ENCODE measurements at places on chromosomes 5 and 9.

DNA sequence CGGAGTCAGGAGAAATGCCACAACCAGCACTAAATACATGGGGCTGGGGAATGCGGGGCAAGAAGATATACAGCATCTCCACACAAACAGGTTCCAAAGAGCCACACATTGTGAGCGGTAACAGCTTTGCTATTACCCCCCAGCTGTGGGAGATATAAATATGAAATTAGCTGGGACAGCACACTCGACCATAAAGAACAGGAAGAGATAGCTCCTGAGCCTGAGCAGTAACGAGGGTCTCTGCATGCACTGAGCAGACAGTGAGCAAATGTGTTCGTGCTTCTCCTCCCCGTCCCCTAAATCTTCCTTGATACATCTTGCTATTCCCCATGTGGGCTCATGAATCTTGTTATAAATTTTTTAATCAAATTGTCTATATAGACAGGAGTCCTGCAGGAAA is 53.1 kb downstream of the ADAMTS2 start:
- no peak for DNase-seq

GRCh38 chr5:164672931-164673694 is 1167.7 kb downstream of the MAT2B start:
- DNase-seq: no peak

DNA sequence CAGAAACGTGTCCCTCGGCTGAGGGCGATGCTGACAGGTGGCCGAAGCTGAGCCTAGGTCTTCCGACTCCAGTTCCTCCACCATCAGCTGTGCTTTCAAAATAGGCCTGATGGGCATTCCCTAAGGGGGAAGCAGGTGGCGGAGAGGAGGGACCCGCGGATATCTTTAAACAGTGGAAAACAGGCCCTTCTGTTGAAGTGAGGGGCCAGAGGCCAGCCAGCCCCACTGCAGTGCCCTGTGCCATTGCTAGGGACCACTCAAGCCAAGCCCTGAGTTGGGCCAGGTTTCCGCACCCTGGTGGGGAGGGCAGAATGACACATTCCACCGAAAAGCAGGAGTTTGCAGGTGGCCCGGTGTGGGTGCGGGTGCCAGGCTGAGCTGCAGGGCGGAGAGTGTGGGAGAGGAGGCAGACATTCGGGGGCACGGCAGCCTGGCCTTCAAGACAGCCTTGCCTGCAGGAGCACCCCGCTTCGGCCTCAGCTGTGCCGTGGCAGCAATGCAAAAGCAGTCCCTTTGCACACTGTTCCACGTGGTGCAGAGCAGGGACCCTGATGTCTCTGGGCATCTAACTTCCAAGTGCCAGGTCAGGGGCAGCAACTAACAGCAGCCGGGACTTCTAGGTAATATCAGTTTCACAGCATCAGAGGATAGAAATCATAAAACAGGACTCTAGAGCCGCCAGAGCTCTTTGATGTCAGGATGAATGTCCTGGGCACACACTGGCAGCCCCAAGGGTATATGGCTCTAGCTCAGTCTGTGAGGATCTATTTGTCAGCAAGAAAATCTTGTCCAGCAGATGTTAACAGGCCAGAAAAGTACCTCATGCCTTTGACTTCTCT is 17.2 kb downstream of the HNRNPH1 start:
- no peak for DNase-seq

- DNase-seq: peak; percentile 74
Observed at GRCh38 chr5:133398646-133399101, 213.7 kb downstream of the FSTL4 start.

GRCh38 chr5:135451581-135452320 is 400 bp downstream of the TIFAB start:
- DNase-seq: no peak

DNA sequence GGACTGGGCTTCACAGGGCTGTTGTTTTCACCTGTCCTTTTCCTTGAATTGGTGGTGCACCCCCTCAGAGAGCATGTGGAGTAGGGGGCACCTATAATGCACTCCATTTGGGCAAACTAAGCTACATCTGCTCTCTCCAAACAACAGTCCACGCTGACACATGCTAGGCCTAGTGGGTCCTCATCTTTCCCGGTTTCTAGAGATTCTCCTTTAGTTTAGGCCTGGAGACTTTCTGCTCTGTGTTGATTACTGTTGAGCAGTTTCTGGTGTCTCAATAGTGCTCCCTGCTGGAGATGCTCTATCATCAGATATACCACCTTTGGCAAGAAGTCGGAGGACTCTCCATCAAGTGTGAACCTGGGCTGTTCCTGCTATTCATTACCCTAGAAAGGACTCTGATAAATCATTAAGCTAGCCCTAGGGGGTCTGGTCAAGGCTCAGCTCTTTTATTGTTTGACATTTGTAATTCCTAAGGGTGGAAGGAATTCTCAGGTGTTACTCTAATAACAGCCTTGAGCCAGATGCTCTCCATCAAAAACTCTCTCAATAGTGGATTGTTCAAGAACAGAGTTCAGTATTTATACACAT is 64.0 kb upstream of the FYB1 start:
- DNase-seq: peak; percentile 53

DNA sequence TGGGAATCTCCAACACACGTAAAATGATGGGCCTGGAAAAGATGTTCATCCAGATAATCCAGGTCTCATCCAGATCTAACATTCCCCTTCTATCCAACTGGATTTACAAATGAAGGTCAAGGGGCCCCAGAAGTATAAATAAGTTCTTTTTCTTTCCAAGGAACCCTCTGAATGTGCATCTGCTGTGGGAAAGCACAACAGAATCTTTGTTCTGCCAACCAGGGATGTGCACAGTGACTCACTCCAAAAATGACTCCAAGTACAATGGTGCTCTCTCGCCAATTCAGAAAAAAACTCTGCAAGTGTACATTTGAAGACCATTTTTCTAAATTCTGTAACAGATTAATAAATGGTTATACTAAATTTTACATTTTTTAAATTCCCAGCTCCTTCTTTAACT is 12.4 kb downstream of the RAPGEF6 start:
- DNase-seq: no peak

DNA sequence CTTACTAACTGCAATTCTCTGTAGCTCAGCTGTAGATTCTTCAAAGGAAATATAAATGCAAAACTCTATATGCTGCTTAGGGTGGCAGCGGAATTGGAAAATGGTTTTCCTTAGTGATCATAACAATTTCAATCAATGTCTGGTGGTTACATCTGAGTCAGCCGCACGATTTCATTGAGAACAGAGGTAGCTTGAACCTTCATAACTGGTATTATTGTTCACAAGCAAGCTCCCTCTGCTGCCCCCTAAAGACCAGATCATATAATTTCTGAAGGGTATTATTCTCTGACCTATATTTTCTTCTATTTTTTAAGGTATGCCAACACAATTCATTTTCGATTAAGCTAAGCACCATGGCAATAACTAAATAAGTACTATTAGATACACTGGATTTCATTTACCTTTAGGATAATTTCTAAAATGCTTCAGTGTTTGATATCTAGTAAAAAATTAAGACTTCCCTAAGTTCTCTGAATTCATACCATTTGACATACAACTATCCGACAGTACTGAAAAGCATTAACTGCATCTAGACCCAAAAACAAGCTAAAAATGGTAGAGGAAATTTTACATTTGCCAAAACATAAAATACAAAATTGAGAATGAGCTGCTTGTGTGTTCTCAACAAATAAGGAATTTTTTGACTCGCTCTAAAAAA is 181.1 kb upstream of the SPEF2 start:
- no peak for DNase-seq

DNA sequence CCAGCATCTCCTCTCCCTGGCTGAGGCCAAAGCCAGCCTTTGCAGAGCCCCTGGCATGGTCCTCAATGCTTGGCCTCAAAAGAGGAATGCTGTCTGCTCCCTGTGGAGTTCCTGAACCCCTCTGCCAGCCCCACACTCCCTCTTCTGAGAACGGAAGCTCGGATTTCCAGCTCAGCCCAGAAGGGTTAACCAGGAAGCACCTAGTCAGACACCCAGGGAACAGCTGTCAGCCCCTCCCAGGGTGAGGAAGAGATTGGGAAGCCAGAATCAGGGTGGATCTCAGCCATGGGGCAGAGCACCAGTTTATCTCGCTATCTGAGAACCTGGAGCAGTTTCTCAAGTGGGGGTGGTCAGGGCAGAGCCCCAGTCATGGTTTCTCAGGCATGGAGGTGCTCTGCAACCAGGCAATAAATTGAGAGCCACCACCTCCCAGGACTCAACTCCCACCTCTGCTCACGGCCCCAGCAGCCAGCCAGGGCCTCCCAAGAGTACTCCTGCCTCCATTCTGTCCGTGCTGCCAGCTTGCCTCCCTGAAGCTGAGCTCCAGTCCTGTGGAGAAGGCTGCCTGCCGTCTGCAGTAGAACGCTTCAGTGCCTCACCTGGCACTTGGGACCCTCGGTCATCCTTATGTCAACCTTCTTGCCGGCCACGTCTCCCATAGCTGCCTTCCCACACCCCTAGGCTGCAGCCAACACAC is 7.6 kb downstream of the FOXE1 start:
- no peak for DNase-seq

DNA sequence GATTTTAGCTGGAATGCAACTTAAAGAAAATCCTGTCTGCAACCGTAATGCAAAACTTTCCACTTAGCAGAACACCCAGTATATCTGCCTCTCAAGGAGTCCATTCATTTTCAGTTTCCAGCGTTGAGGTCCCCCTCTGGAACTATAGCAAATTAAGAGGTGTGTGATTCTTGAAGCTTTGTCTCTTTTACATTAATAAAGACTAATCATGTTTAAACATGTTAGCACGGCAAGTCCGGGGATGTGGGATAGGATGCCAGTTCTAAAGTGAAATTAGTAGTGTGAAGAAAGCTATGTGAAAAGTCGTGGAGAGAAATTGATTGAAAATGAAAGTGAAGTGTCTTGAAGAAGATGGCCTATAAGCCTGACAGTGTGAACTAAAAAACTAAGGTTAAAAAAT is 429.1 kb downstream of the NR2F1-AS1 start:
- DNase-seq: no peak

- DNase-seq: no peak
Observed at GRCh38 chr5:131382407-131383395, 118.8 kb downstream of the CDC42SE2 start.

- no peak for DNase-seq
Observed at GRCh38 chr5:145050181-145050580, 785.0 kb downstream of the PRELID2 start.

GRCh38 chr5:3197304-3198073 is 398.1 kb upstream of the IRX1 start:
- DNase-seq: no peak

DNA sequence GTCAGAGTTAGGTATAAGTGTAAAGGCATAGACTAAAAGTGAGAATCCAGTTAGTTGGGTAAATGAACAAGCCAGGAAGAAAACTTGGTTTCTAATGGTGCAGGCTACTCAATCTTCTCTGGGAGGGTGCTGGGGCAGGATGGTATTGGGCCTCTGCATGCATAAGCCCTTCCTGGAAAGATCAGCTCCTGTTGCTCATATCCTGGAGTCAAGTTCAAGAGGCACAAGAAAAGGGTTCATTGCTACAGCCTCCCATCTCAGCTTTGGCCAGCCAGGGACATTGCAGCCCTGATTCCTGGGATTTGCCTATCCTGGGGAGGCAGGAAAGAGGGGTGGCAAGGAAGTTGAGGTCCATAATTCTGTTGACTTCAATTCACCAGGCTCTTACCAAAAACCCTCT is 40.7 kb upstream of the ATP6V1G1 start:
- DNase-seq: no peak

DNA sequence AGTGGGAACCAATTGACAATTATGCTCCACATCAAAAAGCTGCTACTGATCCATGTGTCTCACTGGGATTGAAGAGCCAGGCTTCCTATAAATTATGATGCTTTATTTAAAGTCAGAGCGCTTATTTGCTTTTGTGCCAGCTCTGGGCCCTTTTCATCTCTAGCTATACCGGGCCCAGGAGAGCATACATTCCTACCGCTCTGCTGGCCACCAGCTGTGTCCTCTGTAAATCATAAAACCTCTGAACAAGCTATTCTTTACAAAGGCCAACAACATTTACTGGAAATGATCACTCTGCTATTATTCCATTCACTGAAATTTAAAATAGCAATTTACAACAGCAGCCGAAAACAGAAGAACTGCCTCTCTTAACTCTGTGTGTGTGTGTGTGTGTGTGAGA is 86.6 kb downstream of the ZNF608 start:
- no peak for DNase-seq

- DNase-seq: no peak
Observed at GRCh38 chr5:31783731-31784130, 144.8 kb downstream of the PDZD2 start.

DNA sequence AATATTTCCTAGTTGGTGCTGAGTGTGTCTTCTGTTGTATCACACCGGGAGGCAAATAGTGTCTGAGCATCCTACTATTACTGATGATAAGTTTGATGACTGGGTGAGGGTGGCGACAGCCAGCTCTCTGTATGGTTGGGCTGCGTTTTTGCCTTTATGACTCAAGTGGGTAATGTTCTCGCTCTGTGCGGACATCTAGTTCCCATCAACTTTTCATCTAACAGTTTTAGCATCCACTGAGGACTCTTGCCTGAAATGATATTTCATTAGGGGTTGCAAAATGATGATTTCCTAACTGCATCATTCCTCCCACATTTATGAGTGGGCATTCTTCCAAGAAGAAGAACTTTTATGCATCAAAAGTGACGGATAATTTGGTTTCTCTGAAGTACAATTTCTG is 26.5 kb downstream of the HMCN2 start:
- DNase-seq: no peak

DNA sequence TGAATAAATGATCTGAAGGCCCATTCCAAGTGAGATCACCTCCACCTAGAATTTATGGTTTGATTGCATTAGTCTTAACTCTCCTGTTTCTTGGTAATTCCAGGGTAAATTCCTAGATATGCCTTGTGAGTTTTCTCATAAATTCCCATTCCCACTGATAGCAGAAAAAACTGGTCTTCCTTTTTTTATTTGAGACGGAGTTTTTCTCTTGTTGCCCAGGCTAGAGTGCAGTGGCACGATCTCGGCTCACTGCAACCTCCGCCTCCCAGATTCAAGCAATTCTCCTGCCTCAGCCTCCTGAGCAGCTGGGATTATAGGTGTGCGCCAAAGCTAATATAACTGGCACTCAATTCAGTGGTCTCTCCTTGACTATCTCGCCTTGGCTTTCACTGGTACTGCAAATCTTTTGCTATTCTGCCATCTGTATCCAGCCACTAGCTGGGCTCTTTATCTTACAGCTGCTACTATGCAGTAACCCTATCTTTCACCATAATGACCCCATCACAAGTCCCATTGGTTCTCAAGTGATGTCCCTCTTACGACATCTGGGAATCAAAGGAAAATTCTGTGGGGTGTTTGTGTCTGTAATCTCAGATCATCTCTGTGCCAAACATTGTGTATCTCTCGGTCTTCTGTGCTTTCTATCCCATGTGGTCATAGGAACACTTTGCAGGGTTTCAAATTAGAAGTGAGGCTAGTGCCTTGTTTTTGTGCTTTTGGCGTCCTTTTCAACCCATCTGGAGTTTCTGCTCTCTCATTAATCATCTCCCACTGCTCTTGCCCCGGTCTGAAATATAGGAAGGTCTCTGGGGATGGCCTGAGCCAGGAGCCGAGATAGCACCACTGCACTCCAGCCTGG is 14.4 kb downstream of the HNRNPK start:
- DNase-seq: no peak

GRCh38 chr5:79834098-79834753 is 144.6 kb downstream of the CMYA5 start:
- DNase-seq: no peak

Measured in activated T-cell treated with anti-CD3 and anti-CD28 coated beads, Interleukin-2, amount 50 U/mL, for 48 hours (primary cell).